Smooth muscle cell of the umbilical artery (primary cell): ENCODE measurements at places on chromosomes 6 and 20. TPM values are rescaled to one million over a fixed set of nuclear protein-coding genes. Genes with fewer than 3 reads are reported as not detected.

Gene LY6G6D
- total RNA-seq: not detected in 2 replicates

Gene DST
- 289 and 453 TPM in 2 replicates for total RNA-seq

Gene GNAS-AS1
- total RNA-seq: 0.89 and 1.5 TPM in 2 replicates

Gene RUNX2
- 5.0 and 8.3 TPM in 2 replicates for total RNA-seq

Gene COL9A3
- total RNA-seq: 0.30 TPM in 1 of 2 replicates, not detected in the other

Gene SIRPD
- total RNA-seq: not detected in 2 replicates
